ENCODE measurements at places on chromosomes 1 and 21.

GRCh38 chr1:160907976-160908375, 23.0 kb upstream of the ITLN1 start:
- no peak for DNase-seq

- no peak for DNase-seq
Observed at GRCh38 chr1:25645637-25646400, 29.2 kb downstream of the MAN1C1 start.

GRCh38 chr1:156516821-156517220, 16.2 kb upstream of the MEF2D start:
- no peak for DNase-seq

GRCh38 chr1:7642781-7643529, 128.1 kb upstream of the VAMP3 start:
- DNase-seq: no peak

Data from stimulated activated CD8-positive, alpha-beta memory T cell treated with anti-CD3 and anti-CD28 coated beads, Interleukin-7, amount 100 ng/mL, for 1 hour (primary cell).